ENCODE measurements at places on chromosomes 16 and 17.

DNA sequence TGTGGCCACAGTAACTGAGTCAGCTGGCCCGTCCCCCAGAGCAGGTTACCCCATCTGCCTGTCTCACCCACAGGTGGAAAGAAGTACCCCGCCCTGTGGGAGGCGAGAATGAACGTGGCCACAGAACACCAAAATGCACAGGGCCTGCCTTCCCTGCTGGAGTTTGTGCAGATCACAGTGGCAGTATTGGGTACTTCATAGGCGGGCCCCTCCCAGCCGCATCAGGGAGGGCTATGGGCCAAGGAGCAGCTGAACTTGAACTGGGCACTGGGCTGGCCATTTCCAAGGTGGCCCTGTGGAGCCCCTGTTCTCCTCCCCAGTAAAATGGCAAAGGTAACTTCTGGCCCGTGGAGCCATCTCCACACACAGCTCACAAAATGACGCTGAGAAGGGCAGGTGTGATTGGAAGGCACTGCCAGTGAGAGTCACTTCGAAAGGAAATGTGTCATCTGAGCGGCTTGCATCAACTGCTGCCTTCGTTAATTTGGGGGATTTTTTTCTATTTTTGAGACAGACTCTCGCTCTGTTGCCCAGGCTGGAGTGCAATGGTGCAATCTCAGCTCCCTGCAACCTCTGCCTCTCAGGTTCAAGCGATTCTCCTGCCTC is 162.9 kb downstream of the ENGASE start:
- no peak for DNase-seq

- DNase-seq = no peak
Measured at GRCh38 chr16:15900357-15900756, 12.0 kb upstream of the CEP20 start.

GRCh38 chr16:59759296-59759695 is 1025.2 kb upstream of the GOT2 start:
- no peak for DNase-seq

GRCh38 chr16:88976366-88977017 is 515 bp downstream of the CBFA2T3 start:
- DNase-seq = no peak

GRCh38 chr16:53922807-53923571 is 219.0 kb downstream of the FTO start:
- no peak for DNase-seq

- DNase-seq = no peak
Measured at GRCh38 chr16:13269905-13270528, 368.6 kb downstream of the SHISA9 start.

GRCh38 chr17:15171167-15172047 is 93.7 kb downstream of the PMP22 start:
- DNase-seq = no peak

DNA sequence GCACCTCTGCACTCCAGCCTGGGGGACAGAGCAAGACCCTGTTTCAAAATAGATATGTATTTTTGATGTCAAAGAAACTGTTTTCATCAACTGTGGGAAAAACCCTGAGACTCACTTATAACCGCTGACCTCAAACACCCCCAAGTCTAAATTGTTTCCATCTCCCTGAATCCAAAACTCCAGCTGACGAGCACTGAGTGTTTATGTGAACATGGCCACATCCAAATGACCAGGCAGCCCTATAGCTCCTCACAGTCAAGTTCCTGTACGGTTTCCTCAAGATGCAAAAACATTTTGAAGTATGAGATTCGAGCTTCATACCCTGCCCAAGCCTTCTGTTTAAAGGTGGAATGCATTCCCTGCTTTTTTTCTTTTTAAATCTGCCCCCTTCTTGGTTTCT is 45.3 kb upstream of the ZCCHC14 start:
- no peak for DNase-seq

GRCh38 chr17:17497065-17497844 is 1.1 kb upstream of the RASD1 start:
- no peak for DNase-seq

GRCh38 chr17:68383443-68384321 is 73.6 kb downstream of the WIPI1 start:
- no peak for DNase-seq

GRCh38 chr16:852451-853185 is 52.1 kb upstream of the GNG13 start:
- DNase-seq = no peak

- DNase-seq = no peak
Measured at GRCh38 chr17:22671110-22671509, 978.8 kb downstream of the KCNJ18 start.

- peak; percentile 51 for DNase-seq
Measured at GRCh38 chr17:75181608-75182318, 996 bp downstream of the SUMO2 start.

- DNase-seq = no peak
Measured at GRCh38 chr16:79042141-79042540, 558.4 kb downstream of the MAF start.

DNA sequence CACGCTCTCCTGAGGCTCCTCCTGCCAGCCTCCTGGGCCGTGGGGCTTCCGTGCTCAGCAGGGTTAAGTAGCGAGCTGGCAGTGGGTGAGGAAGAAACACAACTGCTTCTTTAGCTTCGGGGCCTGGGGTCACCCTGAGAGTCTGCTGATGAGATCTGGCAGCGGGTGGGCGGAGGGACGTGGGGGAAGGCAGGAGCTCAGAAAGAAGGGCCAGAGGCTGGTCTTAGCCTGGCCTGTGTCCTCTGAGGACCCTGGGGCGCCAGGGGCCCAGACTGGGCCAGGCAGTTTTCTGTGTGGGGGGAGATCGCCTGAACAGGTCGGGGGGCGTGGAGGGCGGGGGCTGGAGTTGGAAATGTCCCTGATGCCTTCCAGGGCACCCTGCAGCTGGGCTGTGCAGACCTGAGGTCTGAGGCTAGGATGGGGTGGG is 97.8 kb upstream of the GSE1 start:
- no peak for DNase-seq
